ACHN (cell line): ENCODE measurements at places on chromosomes 3 and 15.
A peak's percentile ranks its signal among the peaks of the same experiment; 100 is the strongest.

DNA sequence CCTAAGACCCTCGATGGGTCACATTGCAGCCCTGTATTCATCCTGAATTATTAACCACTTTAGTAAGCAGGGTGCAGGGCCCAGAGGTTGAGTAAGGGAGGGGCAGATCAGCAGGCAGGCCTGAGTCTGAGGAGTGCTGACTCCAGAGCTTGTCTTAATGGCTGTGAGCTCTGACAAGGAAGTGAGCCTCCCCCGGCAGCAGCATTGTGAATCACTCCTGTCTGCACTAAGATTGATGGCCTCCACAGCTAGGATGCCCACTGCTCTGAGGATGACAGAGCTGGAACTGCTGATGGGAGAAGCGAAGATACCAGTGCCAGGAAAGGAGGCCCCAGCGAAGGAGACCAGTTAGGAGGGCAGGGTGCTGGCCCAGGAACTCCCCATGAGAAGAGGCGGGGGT lies 46.5 kb upstream of the CCDC174 start:
- DNase-seq = peak; percentile 9

DNA sequence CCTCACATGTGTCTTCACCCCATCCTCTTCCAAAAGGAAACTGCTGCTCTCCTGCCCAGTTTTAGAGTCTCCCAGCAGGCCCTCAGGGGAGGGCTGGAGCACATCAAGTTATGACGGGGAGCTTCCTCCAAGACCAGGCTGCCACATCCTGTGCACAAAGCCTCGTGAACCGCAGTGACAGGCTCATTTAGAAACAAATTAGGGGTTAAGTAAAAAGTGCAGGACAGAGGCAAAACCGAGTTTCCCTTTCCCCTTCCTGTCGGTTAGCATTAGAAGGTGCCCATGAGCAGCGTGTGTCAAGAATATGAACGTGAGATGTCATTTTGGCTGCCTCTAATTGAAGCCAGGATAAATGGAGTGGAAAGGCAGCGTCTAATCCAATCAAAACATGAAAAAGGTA lies 199.7 kb downstream of the ARRDC4 start:
- DNase-seq = no peak

GRCh38 chr3:143090486-143090885 lies 29.1 kb upstream of the CHST2 start:
- no peak for DNase-seq

GRCh38 chr3:196378146-196378841 lies 40.1 kb upstream of the TM4SF19 start:
- DNase-seq = no peak

- DNase-seq = no peak
Measured at GRCh38 chr15:85718271-85718971, 76.3 kb downstream of the KLHL25 start.

DNA sequence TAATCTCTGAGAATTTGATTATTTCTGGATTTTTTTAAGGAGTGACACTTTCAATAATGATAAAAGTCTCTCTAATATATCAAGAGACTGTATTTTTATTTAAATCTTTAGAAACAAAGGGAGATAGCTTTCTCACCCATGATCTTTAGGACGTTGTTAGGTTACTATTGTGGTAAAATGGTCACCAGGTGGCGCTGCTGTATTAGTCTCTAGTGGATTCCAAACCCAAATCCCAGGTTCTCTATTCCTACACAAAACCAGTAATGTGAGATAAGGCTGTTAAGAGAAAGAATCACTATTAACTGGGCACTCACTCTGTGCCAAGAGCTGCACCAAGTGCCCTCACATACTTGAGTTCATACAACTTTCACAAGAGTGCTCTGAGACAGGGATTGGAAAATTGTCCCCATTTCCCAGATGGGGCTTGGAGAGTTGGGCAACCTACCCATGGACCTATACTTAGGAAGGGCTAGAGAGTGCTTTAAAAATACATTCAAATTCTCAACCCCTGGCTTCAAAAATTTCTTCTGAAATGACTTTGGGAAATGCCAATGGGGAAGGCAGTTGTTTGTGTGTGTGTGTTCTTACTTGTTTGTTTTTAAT lies 593.4 kb upstream of the TGFBR2 start:
- peak; percentile 58 for DNase-seq

DNA sequence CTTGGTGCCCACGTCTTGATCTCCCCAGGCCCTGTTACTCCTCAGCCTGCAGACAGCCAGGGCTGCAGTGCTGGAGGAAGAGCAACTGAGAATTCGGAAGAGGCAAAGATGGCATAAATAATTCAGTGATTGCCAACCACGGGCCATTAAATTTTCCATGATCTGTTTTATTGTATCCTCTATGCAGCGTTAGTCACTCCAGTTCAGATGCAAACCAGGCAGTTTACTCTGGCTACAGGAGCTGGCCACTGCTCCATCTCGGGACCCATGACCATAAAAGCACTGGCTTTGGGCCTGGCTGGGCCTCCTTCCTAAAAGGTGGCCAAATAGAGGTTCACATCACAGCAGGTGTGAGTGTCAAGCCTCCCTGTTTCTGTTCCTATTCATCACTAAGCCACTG lies 137.6 kb upstream of the TLE3 start:
- DNase-seq = no peak

DNA sequence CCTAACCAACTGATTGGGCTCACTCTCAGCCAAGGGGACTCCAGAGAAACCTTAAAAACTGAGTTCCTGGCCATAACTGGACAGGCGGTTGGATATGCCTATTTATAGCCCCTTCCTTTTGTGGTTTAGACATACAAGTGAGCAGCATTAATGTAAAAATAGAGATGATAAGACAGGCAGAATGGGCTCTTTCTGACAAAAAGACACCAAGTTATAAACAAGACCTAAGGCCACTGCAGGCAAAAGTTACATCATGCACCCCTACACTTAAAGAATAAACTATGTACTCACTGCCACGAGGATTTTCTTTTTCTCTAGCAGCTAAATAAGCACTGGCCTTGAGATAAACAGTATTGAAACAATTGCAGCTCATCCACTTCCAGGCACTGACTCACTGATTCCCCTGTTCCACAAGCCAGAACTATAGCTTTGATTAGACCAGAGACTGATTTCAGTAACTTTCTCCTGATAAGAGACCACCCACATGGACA lies 30.1 kb downstream of the SUCNR1 start:
- no peak for DNase-seq

- no peak for DNase-seq
Measured at GRCh38 chr3:162670181-162670580, 1173.6 kb downstream of the OTOL1 start.

DNA sequence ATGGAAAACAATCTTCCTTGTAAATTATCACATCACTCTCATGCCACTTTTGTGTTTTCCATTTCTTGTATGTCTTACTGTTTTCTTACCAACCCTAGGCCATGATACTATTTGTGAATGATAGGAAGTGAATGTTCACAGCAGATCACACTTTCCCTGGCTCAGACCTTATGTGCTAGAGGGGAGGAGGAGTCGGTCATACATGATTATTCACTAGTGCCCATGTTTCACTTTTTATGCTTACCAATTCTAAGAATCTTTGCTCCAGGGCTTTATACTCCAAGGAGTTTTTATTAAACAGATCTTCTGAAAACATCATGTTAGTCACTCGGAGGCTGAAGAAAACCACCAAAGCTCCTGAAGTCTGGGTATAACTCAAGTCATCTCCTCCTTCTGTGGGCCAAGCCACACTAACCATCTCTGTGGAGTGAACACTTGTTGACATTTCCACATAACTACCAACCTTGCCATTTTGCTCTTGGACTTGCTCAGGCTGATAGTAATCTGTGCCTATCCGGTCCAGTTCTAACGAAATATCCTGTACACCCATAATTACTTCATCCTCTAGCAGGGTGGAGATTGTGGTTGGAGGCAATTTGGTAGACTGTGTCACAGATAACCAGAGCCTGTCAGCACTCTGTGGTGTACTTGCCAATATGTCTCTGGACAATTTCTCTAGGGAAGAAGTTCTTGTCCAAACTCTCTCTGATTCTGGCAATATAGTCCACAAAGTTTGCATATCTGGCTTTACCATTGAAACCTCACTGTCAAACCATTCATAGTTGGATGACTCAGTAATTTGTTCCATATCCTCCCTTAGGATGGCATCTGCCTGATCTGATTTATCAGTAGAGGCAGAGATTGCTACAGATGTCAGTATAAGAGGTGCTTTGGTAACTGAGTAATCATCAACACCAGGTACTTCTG lies 76.8 kb downstream of the IMPG2 start:
- DNase-seq = no peak

DNA sequence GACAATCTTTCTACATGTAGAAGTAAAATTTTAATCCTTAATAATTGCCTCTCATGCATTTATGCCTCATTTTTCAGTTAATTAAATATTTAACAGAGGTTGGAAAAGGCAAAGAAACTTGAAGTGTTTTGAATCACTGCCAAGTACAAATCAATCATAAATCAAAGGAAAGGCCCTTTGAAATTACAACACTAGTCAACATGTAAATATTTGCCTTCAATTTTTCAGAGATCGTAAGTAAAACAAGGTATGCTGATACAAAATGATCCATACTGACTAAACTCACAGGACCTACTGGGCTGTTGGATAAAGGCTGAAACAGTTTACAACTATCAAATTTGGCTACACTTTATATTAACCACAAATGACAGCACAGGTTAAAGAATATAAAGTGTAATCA lies 33.9 kb downstream of the ZBBX start:
- DNase-seq = no peak

- DNase-seq = no peak
Measured at GRCh38 chr3:141044695-141045641, 6.2 kb upstream of the SPSB4 start.

DNA sequence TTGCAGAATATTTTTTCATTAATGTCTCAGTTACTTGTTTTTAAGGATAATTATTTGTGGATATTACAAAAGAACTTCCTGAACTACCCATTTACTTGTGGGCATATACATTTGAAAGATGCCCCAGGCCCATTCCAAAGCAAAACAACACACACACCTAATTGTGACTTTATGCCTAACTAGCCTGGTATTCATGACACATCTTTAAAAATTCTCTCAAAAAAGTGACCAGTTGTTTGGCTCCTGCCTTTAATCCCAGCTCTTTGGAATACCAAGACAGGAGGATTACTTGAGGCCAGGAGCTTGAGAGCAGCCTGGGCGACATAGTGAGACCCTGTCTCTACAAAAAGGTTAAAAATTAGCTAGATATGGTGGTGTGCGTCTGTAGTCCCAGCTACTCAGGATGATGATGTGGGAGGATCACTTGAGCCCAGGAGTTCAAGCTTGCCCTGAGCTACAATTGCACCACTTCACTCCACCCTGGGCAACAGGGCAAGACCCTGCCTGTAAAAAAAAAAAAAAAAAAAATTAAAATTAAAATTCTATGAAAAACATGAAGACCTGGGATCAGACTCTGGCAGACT lies 51.7 kb upstream of the SLC4A7 start:
- DNase-seq = peak; percentile 35

DNA sequence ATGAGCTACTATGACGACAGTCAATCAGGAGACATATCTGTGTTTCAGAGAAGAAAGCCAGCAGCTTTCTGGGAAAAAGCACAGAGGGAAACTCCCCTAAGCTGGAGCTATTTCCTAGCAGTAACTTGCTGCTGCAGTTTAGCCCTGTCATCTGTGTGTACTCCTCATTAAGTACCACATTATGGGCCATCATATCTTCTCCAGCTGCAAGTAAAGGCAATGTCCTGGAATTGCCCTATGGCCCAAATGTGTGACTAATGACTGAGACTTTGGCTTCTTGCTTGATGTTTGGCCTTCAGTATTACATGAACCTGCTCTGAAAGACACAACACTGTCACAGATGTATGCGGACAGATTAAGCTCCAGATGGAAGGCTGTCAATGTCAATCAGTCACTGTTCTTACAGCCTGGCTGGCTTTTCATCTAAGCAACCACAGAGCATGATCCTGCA lies 190.8 kb downstream of the FHIT start:
- DNase-seq = no peak

- DNase-seq = no peak
Measured at GRCh38 chr3:177725165-177725564, 527.9 kb upstream of the TBL1XR1 start.

DNA sequence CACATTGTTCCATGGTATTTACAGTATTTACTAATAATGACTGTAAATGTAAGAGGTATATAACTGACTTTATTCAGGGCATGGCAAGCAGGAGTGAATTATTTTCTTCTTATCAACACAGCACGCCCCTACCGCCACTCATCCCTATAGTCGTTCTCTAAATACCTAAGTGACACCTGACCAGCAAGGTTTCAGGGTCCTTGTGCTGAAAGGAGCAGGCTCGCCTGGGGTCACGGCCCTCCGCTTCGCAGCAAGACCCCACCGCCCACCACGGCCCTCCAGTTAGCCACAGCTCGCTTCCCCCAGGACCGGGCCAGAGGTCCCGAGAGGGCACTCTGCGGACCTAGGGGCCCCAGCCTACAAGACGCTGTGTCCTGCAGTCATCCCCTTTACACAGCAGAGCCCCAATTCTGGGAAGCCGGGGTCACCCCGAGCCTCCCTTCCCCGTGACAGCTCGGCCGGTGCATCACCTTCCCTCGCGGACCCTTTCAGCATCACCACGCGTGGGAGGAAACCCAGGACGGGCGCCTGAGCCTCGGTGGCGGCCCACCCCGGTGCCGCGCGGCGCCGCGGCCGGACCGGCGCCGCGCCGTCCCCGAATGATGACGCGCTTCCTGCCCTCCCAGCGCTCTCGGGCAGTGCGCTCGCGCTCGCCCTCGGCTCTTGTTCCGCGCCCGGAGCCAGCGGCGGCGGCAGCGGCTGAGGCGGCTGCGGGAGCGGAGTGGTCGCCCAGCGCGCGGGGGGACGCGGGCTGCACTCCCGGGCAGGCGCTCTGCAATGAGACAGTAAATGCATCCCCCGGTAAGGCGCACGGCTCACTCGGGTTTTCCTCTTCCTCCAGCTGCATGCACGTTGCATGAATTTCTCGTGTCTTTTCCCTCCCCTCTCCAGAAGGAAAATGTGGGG lies 225.1 kb upstream of the C2CD4B start:
- DNase-seq = peak; percentile 78

DNA sequence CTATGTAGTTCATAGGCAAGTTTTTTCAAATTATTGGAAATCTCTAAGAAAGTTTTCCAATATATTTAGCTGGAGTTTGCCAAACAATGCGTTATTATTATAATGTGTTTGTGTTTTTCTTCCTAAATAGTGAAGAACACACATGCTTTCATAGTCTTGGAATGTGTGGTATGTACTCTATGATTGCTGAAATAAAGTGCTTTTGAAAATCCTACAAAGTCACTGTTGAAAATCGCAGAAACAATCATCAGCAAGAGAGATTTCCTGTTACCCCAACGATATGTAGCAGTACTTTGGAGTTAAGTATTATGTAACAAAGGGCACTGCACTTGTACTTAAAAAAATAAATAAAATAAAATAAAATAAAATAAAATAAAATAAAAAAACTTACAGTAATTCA lies 796.2 kb downstream of the NAALADL2 start:
- DNase-seq = no peak

- no peak for DNase-seq
Measured at GRCh38 chr3:155390351-155390750, 96.9 kb upstream of the STRIT1 start.

- DNase-seq = no peak
Measured at GRCh38 chr3:141933421-141934300, 57.2 kb downstream of the ATP1B3 start.

- no peak for DNase-seq
Measured at GRCh38 chr3:6733699-6734394, 127.1 kb upstream of the GRM7 start.
